Esophagus squamous epithelium (tissue), 5 donors: ENCODE measurements at places on chromosomes 6 and 20.

GRCh38 chr20:61850457-61850856 is 215.2 kb downstream of the TAF4 start:
- DNase-seq: no peak

GRCh38 chr6:6856538-6857523 is 250.9 kb upstream of the RREB1 start:
- peak; percentile 48 for DNase-seq

- no peak for DNase-seq
Measured at GRCh38 chr20:32623667-32624157, 38.6 kb upstream of the NOL4L start.

- DNase-seq: no peak
Measured at GRCh38 chr6:67496191-67496590, 1138.9 kb upstream of the ADGRB3 start.

DNA sequence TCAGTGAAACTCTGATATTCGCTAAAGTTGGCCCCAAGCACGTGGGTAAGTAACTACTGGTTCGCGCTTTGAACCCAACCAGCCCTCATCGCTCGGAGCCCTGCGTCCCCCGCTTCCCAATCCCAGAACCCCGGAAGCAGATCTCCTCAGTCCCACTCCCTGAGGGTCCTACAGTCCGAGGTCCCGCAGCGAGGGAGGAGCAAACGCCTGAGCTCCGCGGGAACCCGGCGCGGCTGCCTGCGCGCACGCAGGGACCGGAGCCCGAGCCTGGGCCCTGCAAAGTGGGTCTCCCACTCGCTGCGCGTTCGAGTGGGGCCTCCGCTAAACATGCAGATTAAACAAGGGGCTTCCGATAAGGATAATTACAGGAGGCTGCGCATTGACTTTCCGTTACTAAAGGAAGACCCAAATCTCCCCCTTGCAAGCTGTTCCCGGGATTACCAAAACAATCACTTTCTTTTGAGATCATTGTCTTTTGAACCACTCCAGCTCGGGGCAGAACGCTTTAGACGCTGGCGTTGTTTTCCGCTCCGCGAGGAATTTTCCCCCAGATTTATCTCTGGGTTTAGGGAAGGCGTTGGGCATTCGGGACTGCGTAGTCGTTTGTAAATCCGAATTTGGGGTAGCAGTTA is 1.3 kb upstream of the VSX1 start:
- no peak for DNase-seq

DNA sequence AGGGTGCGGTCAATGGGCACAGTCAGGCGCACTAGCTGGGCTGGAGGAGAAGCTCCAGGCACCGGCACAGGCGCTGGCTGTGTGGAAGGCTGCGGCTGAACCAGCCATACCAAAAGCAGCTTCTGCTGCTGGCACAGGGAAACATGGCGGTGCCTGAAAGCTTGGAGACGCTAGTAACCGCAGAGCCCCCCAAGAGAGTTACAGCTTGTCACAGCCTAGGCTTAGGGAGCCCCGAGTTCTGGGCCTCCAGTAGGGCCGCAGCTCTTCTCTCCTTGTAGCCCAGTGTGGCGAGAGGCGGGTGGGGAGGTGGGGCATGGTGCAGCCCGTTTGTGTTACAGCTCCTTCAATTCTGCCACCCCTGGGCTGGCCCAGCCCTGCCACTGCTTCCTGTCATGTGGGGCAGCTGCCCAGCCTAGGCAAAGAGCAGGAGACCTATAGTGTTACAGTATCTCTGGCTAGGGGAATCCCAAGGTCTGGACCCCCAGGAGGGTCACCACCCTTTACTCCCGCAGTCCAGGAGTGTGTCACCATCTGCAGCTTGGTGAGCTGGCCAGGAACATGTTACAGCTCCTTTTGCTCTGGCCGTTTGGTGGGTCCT is 58.6 kb upstream of the MANEA start:
- no peak for DNase-seq

DNA sequence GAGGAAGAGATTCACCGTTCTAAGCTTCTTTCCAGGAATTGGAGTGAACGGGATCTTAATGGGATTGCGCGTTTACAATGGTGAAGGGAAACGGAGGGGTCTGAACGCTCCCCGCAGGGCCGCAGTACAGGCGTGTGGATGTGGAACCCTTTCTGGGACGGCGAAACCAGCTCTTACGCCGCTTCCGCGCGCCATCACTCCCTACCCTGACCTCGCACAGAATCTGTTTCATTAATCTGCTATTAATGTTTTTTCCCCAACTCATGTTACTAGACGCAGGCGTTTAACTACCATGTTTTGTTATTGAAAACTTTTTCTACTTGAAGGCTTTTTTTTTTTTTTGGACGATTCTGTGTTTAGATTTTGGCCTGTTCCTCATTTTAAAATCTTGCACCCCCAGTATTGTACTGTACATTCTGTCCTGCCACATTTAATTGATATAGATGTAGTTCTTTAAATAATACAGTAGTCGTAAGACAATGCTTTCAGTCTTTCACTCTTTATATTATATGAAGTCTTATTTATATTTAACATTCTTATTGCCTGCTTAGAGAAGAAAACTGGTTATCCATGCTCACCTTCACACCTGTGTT is 696 bp upstream of the SUPT3H start:
- DNase-seq: no peak
